ENCODE measurements at places on chromosomes 3 and 15. TPM values are rescaled to one million over a fixed set of nuclear protein-coding genes. Genes with fewer than 3 reads are reported as not detected.
A peak's percentile ranks its signal among the peaks of the same experiment; 100 is the strongest.

GRCh38 chr15:27592036-27592760 lies 506.9 kb downstream of the OCA2 start:
- DNase-seq, result no peak
- no peak overlapping the region for H3K27ac ChIP-seq
- H3K4me3 ChIP-seq, result no peak overlapping the region
- no peaks in the 10 kb centered on the region for H3K36me3 ChIP-seq

The ONECUT1 gene
- not detected for total RNA-seq

The GHRL gene
- not detected for total RNA-seq

DNA sequence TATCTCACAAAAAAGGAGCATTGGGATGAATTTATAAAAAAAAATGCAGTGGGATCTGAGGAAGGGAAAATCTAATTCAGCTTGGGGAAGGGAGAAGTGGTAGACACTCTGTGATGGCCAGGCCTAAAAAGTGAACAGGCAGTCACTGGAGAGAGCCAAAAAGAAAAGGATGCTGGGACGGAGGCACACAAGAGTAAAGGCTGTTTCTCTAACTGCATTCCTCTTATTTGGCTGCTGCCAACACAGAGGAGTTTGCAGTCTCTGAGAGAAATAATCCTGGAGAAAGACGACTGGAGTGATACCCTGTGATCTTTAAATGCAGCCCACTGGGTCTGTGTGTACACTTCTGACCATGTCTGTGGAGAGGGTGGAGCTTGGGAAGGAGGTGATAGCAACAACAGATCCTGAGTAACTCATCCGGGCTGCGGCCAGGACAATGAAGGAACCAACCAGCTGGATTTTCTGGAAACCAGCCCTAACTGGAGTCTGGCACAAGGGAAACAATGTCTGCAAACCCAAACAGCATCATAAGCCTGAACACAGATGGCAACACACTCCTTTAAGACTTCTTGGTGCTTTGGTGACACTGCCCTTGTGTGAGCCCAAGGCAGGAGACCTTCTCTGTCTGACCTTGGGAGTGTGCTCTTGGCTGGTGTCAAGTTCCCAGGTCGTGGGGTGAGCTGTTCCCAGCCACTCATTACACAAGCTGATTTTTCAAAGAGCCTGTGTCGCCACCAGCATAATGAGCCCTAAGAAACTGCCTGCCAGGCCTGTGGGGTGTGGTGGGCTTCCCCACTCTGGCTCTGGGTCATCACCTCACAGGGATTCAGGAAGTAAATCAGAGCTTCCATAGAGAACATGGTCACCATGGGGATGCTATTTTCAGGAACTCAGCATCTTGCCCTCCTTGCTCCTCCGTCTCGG lies 8.0 kb downstream of the FYCO1 start:
- peaks cover 7% of the 10 kb centered on the region for H3K36me3 ChIP-seq
- H3K27me3 ChIP-seq, result no peaks in the 10 kb centered on the region
- peaks cover 49% of the 10 kb centered on the region for H3K4me1 ChIP-seq

The EXD1 gene
- not detected for total RNA-seq

- no peaks in the 10 kb centered on the region for H3K36me3 ChIP-seq
- no peaks in the 10 kb centered on the region for H3K27me3 ChIP-seq
These were observed 31.9 kb upstream of the RAB6B start for GRCh38 chr3:133927540-133928066.

GRCh38 chr3:156273111-156273694 lies 152.8 kb downstream of the KCNAB1 start:
- no peaks in the 10 kb centered on the region for H3K27me3 ChIP-seq
- H3K36me3 ChIP-seq, result no peaks in the 10 kb centered on the region
- no peak overlapping the region for H3K4me3 ChIP-seq
- no peak overlapping the region for H3K27ac ChIP-seq
- no peaks in the 10 kb centered on the region for H3K4me1 ChIP-seq

GRCh38 chr3:132164469-132165092 lies 129.8 kb upstream of the CPNE4 start:
- no peaks in the 10 kb centered on the region for H3K36me3 ChIP-seq
- H3K27me3 ChIP-seq, result peaks cover 2% of the 10 kb centered on the region

GRCh38 chr15:47136236-47136635 lies 581.1 kb upstream of the SEMA6D start:
- H3K27ac ChIP-seq, result no peak overlapping the region
- DNase-seq, result no peak
- H3K4me3 ChIP-seq, result no peak overlapping the region
- H3K36me3 ChIP-seq, result no peaks in the 10 kb centered on the region
- H3K27me3 ChIP-seq, result no peaks in the 10 kb centered on the region

DNA sequence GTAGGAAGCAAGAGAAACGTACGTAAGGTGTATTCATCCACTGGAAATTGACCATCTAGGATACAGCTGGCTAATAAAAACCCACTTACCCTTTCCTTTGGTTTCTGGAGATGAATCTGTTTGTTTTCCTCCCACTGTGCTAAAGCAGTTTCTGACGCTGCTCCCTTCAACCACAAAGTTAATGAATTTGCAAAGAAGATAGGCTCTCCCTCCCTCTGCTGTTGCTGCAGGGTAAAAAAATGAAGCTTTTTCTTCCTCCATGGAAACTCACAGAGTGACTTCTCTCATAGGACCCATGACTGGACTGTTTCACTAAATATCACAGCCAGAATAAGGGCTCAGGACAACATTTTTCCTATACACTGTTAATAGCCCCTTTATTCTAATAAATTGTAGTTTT lies 172.1 kb upstream of the LRRN1 start:
- no peaks in the 10 kb centered on the region for H3K36me3 ChIP-seq
- DNase-seq, result no peak
- no peaks in the 10 kb centered on the region for H3K4me1 ChIP-seq
- no peak overlapping the region for H3K27ac ChIP-seq
- H3K27me3 ChIP-seq, result no peaks in the 10 kb centered on the region
- no peak overlapping the region for H3K4me3 ChIP-seq

DNA sequence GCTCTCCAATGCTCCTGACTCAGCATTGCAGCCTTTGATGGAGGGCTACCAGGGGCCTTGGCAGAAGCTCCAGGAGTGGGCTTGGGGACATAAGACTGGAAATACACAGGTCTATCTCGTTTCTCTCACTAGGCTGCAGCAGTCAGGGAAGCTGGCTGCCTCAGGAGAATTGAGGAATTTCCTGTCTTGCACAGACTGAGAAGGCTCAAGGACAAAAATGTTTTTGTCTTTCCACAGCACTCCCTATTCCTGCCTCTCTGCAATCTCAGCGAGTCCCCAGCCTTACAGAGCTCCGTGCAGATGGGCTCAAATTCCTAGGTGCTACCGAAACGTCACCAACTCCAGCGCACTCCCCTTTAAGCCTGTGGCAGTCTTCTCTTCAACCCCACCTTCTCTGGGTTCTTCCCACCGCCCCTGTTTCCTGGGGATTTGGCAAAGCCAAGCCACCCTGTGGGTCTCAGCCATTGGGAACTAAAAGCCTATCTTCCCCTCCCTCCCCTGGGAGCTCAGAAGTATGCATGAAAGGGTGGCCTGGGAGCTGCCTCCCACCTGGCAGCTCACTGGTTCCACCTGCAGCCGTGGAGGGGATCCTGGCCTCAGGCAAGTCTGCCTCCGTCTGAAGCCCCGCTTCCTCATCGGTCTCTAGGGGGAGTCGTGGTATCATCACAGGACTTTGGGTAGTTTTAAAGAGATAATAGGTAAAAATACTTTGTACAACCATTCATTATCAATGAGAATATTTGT lies 322.6 kb upstream of the FRG2C start:
- no peak overlapping the region for H3K27ac ChIP-seq
- H3K4me3 ChIP-seq, result no peak overlapping the region
- no peak for DNase-seq
- H3K4me1 ChIP-seq, result no peaks in the 10 kb centered on the region

GRCh38 chr3:69901802-69902201 lies 97.7 kb upstream of the SAMMSON start:
- H3K36me3 ChIP-seq, result 0 out of 2 replicates have a peak, but pooled peaks cover 2% of the 10 kb centered on the region
- H3K4me1 ChIP-seq, result peaks cover 2% of the 10 kb centered on the region
- no peak overlapping the region for H3K27ac ChIP-seq
- H3K27me3 ChIP-seq, result no peaks in the 10 kb centered on the region

GRCh38 chr3:129087138-129087702 lies 26.6 kb downstream of the GP9 start:
- H3K4me3 ChIP-seq, result no peak overlapping the region
- H3K27me3 ChIP-seq, result no peaks in the 10 kb centered on the region
- H3K4me1 ChIP-seq, result peaks cover 4% of the 10 kb centered on the region
- DNase-seq, result peak; percentile 23

DNA sequence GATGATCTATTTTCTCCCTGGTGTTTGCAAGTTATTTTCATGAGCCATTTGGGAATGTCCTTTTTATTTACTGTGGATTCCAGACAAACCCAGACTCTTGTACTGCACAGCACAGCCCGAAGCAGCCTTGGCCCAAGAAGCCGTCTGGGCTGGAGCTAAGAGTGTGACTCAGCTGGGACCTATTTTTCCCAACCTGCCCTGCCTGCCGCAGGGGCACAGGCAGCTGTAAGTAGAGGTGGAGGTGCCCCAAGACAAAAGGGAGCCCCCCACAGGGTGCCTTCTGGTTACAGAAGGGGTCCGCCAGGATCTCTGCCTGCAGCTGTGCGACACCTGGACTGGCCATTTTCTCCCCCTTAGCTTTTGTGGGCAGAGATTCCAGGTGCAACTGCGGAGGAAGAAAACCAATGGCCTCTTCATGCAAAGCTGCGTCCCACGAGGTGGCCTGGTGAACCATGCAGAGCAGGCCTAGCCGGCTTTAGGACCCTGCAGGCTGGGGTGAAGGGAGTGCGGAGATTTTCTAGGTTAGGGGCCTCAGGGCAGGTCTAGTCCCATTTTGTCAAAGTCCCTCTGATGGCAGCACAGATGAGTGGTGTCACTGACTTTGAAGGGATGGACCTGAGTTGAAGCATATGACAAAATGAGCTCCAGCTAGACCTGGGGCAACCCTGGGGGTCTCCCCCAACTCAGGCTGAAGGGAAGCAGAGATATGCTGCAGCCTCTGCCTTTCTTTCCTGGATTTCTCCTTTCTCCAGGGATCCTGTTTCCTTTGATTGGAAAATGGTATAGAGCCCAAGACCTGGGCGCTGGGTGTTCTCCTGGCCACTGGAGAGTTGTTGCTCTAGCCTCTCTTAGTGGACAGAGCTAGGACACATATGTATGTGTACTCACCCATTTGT lies 131.2 kb downstream of the KLF13 start:
- H3K27me3 ChIP-seq, result no peaks in the 10 kb centered on the region
- peak; percentile 44 for DNase-seq
- H3K27ac ChIP-seq, result no peak overlapping the region
- no peak overlapping the region for H3K4me3 ChIP-seq
- no peaks in the 10 kb centered on the region for H3K36me3 ChIP-seq
- H3K4me1 ChIP-seq, result peaks cover 4% of the 10 kb centered on the region

- no peaks in the 10 kb centered on the region for H3K27me3 ChIP-seq
- peaks cover 8% of the 10 kb centered on the region for H3K4me1 ChIP-seq
- DNase-seq, result no peak
- no peak overlapping the region for H3K4me3 ChIP-seq
- no peak overlapping the region for H3K27ac ChIP-seq
These were observed 89.0 kb downstream of the ATP1B3 start for GRCh38 chr3:141965471-141965870.

GRCh38 chr15:61830536-61831330 lies 229.5 kb downstream of the VPS13C start:
- no peaks in the 10 kb centered on the region for H3K36me3 ChIP-seq
- no peak overlapping the region for H3K27ac ChIP-seq
- no peaks in the 10 kb centered on the region for H3K4me1 ChIP-seq
- H3K27me3 ChIP-seq, result peaks cover 7% of the 10 kb centered on the region

- peaks cover 2% of the 10 kb centered on the region for H3K27me3 ChIP-seq
- no peak overlapping the region for H3K27ac ChIP-seq
- no peaks in the 10 kb centered on the region for H3K36me3 ChIP-seq
These were observed 257.6 kb upstream of the STT3B start for GRCh38 chr3:31275038-31275572.

Measured in IMR-90 (cell line).